Immature natural killer cell (primary cell): ENCODE measurements at places on chromosomes 12 and 14.

DNA sequence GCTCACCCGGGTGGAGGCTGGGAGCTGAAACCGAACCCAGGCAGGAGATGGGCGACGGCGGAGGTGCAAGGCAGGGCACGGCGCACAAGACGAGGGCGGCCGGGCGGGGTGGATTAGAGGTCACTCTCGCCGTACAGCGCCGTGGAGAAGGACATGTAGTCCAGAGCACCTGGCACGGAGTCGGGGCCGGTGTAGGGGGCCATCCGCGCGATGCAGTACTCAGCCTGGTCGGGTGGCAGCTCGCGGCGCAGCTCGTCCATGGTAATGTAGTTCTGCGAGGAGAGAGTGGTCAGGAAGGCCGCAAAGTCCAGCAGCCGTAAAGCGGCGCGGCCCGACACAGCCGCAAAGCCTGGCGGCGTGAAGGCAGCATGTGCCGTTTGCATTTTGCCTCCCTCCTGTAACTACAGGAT, 81.9 kb upstream of the ZFP36L1 start:
- peaks cover 5% of the 10 kb centered on the region for H3K27me3 ChIP-seq
- DNase-seq, result no peak
- H3K4me3 ChIP-seq, result peak overlapping the region; percentile 18

DNA sequence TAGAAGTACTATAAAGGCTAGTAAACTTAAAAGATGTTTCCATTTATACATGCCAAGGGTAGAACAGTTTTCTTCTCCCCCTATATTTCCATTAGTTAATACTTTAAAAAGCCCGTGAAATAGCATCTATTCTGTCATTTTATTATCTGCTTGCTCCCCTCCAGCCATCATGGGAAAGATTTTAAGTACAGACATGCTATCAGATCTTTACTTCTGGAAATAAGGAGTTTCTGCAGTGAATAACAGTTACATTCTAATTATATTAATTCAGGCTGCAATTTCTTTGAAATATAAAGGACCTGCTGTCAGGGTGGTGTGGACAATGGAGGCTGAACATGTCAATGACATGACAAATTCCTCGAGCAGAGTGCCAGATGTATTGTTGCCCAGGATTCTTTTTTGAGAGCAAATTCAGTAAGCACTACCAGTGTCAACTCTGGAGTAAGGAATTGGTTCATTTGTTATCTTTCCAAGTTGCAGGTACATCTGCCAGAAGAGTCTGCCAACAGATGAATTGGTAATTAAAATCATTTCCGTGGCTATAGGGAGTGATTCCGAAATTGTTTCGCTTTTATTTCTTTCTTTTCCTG, 151.3 kb downstream of the BTG1 start:
- H3K36me3 ChIP-seq, result peaks cover 5% of the 10 kb centered on the region
- no peak for DNase-seq
- peaks cover 8% of the 10 kb centered on the region for H3K4me1 ChIP-seq

- no peak for DNase-seq
- no peak overlapping the region for H3K4me3 ChIP-seq
- no peaks in the 10 kb centered on the region for H3K4me1 ChIP-seq
- peaks cover 3% of the 10 kb centered on the region for H3K27me3 ChIP-seq
- H3K36me3 ChIP-seq, result no peaks in the 10 kb centered on the region
- no peak overlapping the region for H3K27ac ChIP-seq
These were observed 225.4 kb downstream of the PTPRO start for GRCh38 chr12:15547691-15548090.

- DNase-seq, result no peak
- no peaks in the 10 kb centered on the region for H3K27me3 ChIP-seq
- no peak overlapping the region for H3K27ac ChIP-seq
These were observed 11.1 kb downstream of the KIF21A start for GRCh38 chr12:39431797-39432196.

DNA sequence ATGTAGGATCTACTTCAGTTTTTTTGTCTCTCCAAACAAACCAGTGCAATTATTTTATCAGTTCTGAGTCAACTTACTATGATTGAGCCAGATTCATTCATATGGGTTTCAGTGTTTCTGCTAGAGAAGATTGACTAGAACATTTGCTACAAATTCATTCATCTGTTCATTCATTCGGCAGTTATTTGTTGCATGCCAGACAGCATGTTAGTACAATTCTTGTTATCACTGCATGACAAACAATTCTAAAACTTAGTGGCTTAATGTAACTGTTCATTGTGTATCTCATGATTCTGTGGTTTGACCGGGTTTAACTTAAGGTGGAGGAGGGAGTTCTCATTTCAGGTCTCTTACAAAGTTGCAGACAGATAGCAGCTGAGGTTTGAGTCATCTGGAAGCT, 52.3 kb downstream of the POLR3B start:
- no peak overlapping the region for H3K4me3 ChIP-seq
- H3K4me1 ChIP-seq, result no peaks in the 10 kb centered on the region
- H3K36me3 ChIP-seq, result peaks cover 18% of the 10 kb centered on the region
- no peaks in the 10 kb centered on the region for H3K27me3 ChIP-seq

GRCh38 chr12:52601671-52602070, 408 bp upstream of the KRT72 start:
- peaks cover 16% of the 10 kb centered on the region for H3K27me3 ChIP-seq
- peaks cover 2% of the 10 kb centered on the region for H3K4me1 ChIP-seq
- DNase-seq, result no peak
- H3K36me3 ChIP-seq, result peaks cover 6% of the 10 kb centered on the region

GRCh38 chr12:71942703-71943102, 4.1 kb downstream of the TPH2 start:
- no peaks in the 10 kb centered on the region for H3K4me1 ChIP-seq
- H3K36me3 ChIP-seq, result no peaks in the 10 kb centered on the region
- no peak for DNase-seq
- no peak overlapping the region for H3K27ac ChIP-seq
- no peak overlapping the region for H3K4me3 ChIP-seq

- no peaks in the 10 kb centered on the region for H3K27me3 ChIP-seq
- H3K27ac ChIP-seq, result no peak overlapping the region
- peaks cover 29% of the 10 kb centered on the region for H3K36me3 ChIP-seq
- H3K4me1 ChIP-seq, result no peaks in the 10 kb centered on the region
These were observed 40.6 kb downstream of the FNTB start for GRCh38 chr14:65027127-65027799.

DNA sequence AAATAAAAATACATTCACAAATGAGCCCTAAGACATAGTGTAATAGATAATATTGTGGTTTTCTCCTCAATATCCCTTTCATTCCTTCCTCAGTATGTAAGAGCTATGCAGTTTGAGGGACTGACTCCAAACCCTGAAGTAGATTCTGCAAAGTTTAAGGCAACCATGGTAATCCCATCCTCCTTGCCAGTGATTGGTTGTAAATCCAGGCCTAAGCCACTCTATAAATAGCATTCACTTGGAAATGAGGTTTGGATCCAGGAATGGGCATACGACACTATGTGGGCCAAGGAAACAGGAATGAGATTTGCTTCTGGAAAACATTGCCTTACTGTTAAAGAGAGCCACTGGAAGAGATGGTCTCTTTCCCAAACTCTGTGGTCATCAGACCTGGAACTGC, 468.7 kb upstream of the SOX5 start:
- no peak overlapping the region for H3K27ac ChIP-seq
- H3K27me3 ChIP-seq, result no peaks in the 10 kb centered on the region
- H3K4me1 ChIP-seq, result peaks cover 3% of the 10 kb centered on the region

GRCh38 chr12:132437252-132437932, 52.6 kb upstream of the FBRSL1 start:
- H3K4me1 ChIP-seq, result peaks cover 22% of the 10 kb centered on the region
- H3K36me3 ChIP-seq, result no peaks in the 10 kb centered on the region
- no peak for DNase-seq
- H3K4me3 ChIP-seq, result no peak overlapping the region

- no peak overlapping the region for H3K4me3 ChIP-seq
- peaks cover 13% of the 10 kb centered on the region for H3K27me3 ChIP-seq
- no peaks in the 10 kb centered on the region for H3K36me3 ChIP-seq
- no peak overlapping the region for H3K27ac ChIP-seq
- no peaks in the 10 kb centered on the region for H3K4me1 ChIP-seq
- DNase-seq, result no peak
These were observed 1.6 kb downstream of the SLC6A12 start for GRCh38 chr12:212415-212714.
